ENCODE measurements at places on chromosomes 16 and 17.

- DNase-seq: no peak
Measured at GRCh38 chr17:77802333-77802615, 156.2 kb upstream of the TNRC6C start.

- DNase-seq: peak; percentile 33
Measured at GRCh38 chr16:25692742-25693508, 1.2 kb downstream of the HS3ST4 start.

- no peak for DNase-seq
Measured at GRCh38 chr16:79632289-79632688, 31.8 kb upstream of the MAF start.

DNA sequence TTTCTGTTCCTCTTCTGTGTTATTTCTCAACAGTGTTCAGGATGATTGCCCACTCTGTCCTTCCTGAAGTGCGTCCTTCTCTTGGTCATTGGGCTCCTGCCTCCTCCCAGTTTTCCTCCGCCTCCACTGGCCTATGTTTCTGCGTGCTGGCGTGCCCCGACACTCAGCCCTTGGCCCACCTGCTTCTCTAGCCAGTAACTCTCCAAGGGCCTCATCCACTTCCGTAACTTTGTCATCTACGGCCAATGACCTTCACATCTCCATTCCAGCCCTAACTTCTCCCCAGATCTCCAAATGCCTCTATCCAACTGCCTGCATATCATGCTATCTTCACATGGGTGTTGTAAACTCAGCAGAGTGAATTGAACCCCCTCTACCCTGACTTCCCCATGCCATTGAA, 39.6 kb upstream of the RPL38 start:
- DNase-seq: peak; percentile 5
